ENCODE measurements at places on chromosomes 1 and 21.

DNA sequence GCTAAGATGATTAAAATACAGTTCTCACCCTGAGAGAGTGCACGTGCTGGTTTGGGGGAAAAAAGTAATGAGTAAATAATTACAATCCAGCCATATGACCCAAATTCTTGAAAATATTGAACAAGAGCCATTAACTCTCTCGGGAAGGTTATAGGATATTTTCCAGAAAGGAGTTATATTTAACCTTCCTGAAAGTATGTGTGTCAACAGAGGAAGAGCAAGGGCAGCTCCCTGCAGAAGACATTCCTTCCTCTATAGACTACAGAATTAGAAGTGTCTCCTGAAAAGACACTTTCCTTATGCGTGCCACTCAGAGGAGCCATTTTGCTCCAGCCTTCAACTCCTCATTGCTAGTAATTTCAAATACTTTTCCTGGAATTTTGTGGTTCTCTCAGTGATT lies 648.7 kb downstream of the USP25 start:
- DNase-seq: peak; percentile 26

- DNase-seq: no peak
These were observed 327.7 kb downstream of the SMYD3 start for GRCh38 chr1:246179401-246179800.

GRCh38 chr1:84156210-84156621 lies 12.1 kb downstream of the PRKACB start:
- DNase-seq: peak; percentile 93

- no peak for DNase-seq
These were observed 10.7 kb upstream of the CNR2 start for GRCh38 chr1:23923592-23924499.

GRCh38 chr1:92544756-92545165 lies 58.0 kb upstream of the GFI1 start:
- no peak for DNase-seq

GRCh38 chr1:94325377-94326302 lies 88.3 kb upstream of the ARHGAP29 start:
- DNase-seq: peak; percentile 99

GRCh38 chr21:43609501-43610340 lies 49.6 kb downstream of the HSF2BP start:
- peak; percentile 91 for DNase-seq

Data from fibroblast of skin of right biceps (primary cell).